ENCODE measurements at places on chromosomes 6 and 20. TPM values are rescaled to one million over a fixed set of nuclear protein-coding genes. Genes with fewer than 3 reads are reported as not detected.

GLP1R gene
- total RNA-seq, result not detected

SEL1L2 gene
- not detected for total RNA-seq

C4B gene
- total RNA-seq, result 6.0 TPM

SLC22A1 gene
- 0.77 TPM for total RNA-seq

RBPJL gene
- not detected for total RNA-seq

C20orf141 gene
- total RNA-seq, result not detected

PDE7B gene
- total RNA-seq, result 2.5 TPM

WASF1 gene
- 9.0 TPM for total RNA-seq

TAAR2 gene
- not detected for total RNA-seq

EEF1A2 gene
- 0.33 TPM for total RNA-seq

BPI gene
- total RNA-seq, result not detected

MEP1A gene
- not detected for total RNA-seq
